ENCODE measurements at places on chromosomes 5 and 9.

- peak; percentile 14 for DNase-seq
Observed at GRCh38 chr9:68507130-68507805, 33.4 kb downstream of the TMEM252 start.

GRCh38 chr5:118956727-118957126 is 31.6 kb downstream of the DTWD2 start:
- DNase-seq = peak; percentile 17

DNA sequence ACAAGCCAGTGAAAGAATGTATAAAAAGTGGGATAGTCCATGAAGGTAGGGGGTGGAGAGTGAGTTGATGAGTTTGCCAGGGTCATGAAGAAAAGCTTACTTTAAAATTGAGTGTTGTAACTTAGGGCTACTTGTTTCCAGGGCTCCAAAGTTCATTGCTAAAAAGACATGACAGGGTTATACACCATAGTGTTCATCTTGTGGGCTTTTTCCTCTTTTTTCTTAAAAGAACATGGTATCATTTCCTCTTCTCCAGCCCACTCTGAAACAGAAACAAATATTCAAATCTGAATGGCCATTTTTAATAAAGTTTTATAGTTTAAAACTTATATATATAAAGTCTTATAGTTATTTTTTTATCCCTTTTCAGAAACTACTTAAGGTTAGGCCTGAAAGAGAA is 115.7 kb upstream of the SMC2 start:
- no peak for DNase-seq

DNA sequence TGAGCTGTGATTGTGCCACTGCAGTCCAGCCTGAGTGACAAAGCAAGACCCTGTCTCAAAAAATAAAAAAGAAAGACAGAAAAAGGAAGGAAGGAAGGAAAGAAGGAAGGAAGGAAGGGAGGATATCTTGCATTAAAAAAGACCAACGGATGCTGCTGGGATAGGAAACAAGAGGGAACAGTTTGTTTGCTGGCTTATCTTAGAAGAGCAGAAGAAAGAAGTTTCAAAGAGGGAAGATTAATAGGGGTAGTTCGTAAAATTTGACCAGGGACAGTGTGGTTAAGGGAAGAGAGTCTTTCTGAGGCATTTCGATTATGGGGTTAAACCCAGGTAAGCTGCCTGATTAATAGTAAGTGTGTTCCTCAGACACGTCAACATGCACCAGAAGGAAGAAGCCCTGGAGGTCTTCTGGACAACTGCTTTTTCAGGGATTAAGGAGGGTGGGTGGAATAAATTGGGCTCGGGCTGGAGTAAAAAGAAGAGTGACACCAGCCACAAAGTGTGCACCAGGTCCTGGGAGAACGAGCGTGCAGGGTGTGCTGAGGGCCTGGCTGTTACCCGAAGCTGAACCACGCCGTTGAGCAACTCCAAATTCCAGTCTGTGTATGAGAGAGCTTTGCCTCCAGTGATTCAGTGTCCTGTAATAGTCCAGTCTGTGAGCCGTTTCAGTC is 24.8 kb downstream of the FYB1 start:
- peak; percentile 84 for DNase-seq
